ENCODE measurements at places on chromosomes 4 and X.

GRCh38 chr4:146165221-146165620, 10.3 kb upstream of the LSM6 start:
- no peak for DNase-seq

DNA sequence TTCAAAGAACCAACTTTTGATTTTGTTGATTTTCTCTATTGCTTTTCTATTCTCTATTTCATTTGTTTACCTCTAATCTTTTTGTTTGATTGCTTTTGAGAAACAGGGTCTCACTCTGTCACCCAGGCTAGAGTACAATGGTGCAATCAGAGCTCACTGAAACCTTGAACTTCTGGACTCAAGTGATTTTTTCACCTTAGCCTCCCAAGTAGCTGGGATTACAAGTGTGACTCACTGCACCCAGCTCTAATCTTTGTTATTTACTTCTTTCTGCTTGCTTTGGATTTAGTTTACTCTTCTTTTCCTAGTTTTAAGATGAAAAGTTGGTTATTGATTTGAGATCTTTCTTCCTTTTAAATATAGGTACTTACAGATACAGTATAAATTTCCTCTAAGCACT, 26.2 kb downstream of the RAB9B start:
- DNase-seq: no peak

DNA sequence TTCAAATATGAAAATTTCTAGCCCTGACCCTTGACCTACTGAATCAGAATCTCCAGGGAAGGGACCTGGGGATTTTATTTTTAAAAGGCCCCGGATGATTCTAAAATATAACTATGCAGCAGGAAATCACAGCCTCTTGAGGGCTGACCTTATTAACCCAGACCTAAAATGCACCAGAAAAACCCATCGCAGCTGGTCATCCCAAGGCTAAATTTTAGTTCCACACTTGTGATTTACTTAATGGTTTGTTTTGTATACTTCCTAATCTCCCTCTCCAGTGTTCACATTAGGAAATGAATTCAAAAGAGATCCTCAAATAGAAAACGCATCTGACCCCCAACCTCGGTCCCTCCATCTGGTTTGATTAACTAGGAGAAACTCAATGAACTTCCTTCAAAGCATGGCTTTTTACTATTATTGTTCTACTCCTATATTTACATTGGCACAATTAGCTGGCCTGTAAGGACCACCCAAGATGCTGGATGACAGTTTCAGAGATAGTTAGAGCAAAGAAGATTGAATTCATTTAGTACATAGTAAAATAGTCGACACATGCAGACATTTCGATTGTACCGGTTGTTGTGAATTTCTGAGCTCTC, 147.8 kb upstream of the MED14 start:
- no peak for DNase-seq

GRCh38 chr4:41406113-41406516, 131.8 kb upstream of the LIMCH1 start:
- DNase-seq: no peak

DNA sequence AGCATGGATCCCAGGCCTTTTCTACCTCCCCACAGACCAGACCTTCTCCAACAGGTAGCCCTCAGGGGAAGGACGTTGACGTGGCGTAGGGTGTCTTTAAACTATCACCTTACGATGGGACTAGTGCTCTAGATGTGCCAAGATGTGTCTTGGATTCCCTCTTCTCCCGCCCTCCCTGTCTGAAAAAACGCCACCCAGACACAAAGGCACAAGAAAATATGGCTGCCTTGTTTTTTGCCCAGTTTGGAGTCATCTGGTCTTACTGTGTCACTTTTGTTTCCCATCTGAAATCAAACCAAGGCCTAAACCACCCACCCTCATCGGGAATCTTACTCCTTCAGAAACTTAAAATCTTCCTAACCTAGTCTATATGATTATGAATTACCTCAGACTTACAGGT, 235.4 kb downstream of the OR13H1 start:
- no peak for DNase-seq

- no peak for DNase-seq
These were observed 102.9 kb downstream of the KCNIP4 start for GRCh38 chr4:21845663-21846062.

DNA sequence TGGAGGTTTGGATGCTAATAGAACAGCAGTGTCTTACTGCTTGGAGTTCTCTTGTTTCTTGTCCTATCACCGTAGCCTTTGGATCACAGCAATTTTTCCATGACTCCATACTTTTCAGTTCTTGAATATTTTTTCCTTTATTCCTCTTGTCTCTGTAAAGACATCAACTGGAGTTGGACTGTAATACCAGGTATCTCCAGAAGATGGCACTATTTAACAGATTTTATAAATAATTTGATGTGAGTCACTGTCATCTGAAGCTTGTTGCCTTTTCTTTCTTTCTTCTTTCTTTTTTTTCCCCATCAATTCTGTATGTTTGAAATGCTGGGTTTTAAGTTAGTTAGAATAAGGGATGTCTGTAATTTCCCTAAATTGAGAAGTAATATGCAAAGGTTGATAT, 24.1 kb downstream of the HPRT1 start:
- DNase-seq: no peak

GRCh38 chr4:62250100-62250499, 1050.0 kb downstream of the ADGRL3 start:
- DNase-seq: no peak

- DNase-seq: no peak
These were observed 42.7 kb downstream of the TAPT1 start for GRCh38 chr4:16183604-16184003.

GRCh38 chrX:153519569-153520286, 2.3 kb downstream of the ATP2B3 start:
- DNase-seq: no peak

GRCh38 chr4:59818656-59819055, 1381.5 kb upstream of the ADGRL3 start:
- DNase-seq: no peak

- DNase-seq: no peak
These were observed 41.6 kb upstream of the ITM2A start for GRCh38 chrX:79408623-79409322.

- no peak for DNase-seq
These were observed 129.1 kb downstream of the FBXO8 start for GRCh38 chr4:174154215-174154854.

DNA sequence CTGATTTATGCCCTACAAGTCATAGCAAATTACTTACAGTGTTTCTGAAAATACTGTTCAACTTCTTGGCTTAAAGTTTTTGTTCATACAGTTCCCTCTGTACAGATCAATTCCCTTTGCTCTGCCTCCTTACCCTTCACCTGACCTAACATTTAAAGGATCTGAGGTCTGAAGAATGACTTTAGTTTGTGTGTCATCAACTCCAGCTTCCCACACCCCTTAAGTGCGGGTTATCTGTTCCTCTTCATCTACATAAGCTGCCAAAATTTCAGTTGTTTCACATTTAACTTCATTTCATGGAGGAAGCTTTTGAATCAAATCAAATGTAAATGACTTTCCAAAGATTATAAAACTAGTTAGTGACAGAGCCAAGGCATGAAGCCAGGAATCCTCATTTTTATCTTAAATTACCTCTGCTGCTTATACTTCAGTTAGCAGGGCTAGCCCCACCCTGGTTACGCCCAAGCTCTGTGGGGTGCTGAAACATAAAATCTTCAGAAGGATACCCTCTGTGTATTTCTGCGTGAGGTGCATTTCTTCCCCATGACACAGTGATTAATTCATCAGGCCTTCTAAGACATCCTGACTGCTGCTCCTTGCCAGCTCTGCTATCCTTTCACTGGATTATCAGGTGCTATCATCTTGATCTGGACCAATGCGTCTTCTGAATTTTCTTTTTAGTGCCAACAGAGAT, 16.5 kb downstream of the CXCL1 start:
- no peak for DNase-seq

DNA sequence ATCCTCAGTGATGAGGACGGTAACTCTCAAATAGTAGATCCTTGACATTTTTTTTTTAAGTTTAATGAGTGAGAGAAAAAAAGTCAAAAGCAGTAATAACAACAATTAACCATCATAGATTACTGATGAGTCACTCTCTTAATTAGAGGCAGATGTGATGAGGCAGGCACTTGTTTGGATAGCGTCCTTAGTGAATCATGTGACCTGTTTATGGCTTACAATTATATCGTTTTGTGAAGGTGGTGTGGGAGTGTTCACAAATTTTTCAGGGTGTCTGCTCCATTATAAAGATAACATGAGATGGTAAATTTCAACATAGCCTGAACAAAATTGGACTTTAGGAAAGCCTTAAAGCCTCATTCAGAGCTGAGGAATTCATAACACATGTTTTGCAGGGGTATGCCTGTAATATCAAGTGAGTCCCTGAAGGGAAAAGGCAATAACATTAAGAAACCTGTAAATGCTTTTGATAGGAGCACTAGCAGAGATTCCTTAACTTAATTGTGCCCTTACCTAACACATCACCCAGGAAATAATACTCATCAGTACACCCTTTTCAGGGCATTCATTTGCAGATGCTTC, 51.9 kb upstream of the XIAP start:
- DNase-seq: no peak

GRCh38 chr4:7435471-7436061, 836 bp upstream of the PSAPL1 start:
- DNase-seq: no peak

DNA sequence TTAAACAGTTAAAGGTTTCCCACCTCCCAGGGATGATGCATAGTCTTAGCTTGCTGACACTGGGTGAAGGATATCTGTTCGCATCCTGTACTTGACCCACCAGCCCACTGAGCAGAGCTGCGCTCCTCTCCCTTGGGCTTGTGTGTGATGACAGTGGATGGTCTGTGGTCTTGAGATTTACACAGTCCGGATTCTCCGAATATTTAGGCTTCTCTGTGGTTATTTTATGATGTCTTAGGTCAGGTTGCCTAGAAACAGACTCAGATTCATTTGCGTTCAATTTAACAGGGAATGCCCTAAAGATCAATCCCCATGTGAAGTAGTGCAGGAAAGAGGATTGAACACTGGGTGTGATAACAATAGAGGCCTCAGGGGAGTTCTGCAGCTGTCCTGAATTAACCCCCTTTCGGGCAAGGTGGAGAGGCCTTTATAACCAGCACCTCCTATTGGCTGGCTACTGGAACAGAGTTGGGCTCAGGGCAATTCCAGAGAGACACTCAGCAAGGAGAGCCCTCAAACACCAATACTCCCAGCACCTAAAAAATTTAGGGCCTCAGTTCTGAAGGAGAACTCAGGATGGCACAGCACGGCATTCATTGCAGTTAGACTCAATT, 653.2 kb upstream of the GALNT7 start:
- no peak for DNase-seq

DNA sequence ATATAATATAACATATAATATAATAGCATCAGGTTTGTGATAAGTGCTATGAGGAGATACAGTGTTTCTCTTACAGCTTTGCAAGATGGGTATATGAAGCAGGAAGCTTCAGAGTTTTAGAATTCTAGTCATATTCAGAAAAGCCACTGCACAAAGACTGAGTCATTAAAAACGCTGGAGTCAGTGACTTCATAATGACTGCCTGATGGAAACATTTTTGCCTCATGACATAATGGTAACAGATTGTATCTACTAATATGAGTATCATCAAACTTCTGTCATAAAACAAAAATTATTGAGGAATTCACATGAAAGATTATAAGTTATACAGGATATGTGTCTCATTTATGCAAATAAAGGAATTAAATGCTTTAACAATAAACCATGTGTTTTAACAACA, 46.8 kb downstream of the EPHA5 start:
- no peak for DNase-seq

DNA sequence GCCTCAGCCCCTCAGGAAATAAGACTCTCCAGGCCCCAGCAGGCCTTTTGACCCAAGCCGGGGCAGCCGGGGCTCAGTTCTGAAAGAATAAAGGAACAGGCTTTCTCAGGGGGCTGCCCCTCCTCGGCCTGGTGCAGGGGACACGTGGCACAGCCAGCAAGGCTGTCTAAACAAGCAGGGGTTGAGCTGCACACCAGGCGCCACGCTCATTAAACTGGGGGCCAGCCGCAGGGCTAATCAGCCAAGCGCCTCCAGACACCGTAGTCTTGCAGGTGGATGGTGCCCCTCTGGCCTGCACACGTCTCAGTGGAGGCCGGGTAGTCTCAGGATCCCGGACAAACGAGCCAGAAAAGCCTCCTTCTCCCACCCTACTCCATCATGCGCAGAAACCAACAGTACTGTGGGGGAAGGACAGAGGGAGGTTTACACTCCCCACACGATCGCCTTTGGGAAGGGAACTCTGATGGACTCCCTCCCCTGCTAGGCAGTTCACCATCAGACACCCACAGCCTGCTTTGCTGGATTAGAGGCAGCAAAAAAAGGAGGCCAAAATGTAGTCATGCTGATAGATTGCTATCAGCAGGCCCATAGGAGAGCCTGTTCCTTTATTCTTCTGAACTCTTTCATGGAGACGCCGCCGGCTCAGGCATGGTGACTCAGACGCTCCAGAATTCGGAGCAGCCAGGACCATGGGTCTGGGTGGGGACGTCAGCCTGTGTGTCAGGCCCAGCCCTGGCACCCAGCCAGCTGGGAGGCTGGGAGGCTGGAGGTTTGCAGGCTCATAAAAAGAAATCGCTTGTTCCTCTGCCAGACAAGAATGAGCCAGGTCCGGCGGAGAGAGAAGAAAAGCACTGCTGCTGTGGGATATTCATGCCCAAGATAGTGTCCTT, 342.4 kb downstream of the BCOR start:
- no peak for DNase-seq
